Amniotic stem cell (primary cell): ENCODE measurements at places on chromosomes 6 and 20.
A peak's percentile ranks its signal among the peaks of the same experiment; 100 is the strongest.

DNA sequence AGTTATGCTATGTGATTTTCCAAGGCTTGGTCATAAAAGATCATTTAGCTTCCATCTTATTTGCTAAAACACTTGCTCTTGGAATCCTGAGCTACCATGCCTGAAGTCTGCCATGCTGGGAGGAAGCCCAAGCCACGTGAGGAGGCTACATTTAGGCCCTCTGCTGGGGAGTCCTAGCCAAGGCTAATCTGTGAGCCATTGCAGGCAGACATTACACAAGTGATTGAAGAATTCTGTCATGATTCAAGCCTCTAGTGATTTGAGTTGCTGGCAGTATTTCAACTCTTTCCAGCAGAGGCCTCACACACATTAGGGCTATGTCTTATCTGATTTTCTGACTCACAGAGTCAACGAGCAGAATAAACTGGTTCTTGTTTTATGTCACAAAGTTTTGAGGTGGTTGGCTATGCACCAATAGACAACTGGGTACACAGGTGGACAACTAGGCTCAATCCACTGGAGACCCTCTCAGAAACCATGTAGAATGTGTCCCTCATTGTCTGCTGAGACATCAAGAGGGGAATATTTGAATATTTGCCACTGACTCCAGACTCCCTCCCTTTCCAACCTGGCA is 227.2 kb upstream of the SULF2 start:
- DNase-seq = no peak

GRCh38 chr6:23245572-23245971 is 676.2 kb downstream of the HDGFL1 start:
- no peak for DNase-seq

- DNase-seq = no peak
These were observed 272.9 kb downstream of the PRL start for GRCh38 chr6:22023937-22024336.

- no peak for DNase-seq
These were observed 5.0 kb downstream of the COL21A1 start for GRCh38 chr6:56242346-56242745.

- no peak for DNase-seq
These were observed 172.7 kb upstream of the MARCKS start for GRCh38 chr6:113684382-113684901.

DNA sequence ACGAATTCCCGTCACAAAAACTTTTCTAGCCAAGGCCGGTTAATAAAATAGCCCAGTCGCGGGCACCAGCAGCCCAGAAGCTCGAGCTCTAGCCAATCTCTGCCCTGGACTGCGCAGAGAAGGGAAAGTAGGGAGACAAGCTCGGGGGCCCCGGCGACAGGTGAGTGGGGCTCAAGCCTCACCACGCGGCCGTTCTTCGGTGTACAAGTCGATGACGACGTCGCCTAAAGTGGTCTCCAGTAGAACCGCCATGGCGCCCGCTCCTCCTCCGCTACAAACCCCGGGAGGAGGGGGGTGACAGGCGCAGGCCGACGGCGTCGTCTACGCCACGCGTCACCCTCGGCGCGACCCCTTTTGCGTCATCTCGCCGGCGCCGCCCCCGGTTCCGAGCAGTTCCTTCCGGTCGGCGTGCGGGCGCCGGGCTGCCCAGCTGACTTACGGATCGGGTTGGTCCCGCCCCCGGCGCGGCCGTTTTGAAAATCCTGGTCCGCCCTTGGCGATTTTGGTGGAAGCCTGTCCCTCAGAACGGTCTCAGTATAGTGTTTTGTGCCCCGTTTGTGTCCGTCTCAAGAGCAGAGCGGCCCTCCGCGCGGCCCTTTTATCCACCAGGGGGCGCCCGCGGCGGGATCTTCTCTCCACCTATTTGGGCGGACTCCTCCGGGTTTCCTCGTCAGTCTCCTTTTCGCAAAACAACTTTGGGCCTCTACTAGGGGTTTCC is at the start of gene PPIL4:
TSS of gene PPIL4 (minus strand) at position 290 of the 718 bp plus-strand sequence. CDS start at position 252, 38 bp downstream.
- DNase-seq = peak; percentile 90

DNA sequence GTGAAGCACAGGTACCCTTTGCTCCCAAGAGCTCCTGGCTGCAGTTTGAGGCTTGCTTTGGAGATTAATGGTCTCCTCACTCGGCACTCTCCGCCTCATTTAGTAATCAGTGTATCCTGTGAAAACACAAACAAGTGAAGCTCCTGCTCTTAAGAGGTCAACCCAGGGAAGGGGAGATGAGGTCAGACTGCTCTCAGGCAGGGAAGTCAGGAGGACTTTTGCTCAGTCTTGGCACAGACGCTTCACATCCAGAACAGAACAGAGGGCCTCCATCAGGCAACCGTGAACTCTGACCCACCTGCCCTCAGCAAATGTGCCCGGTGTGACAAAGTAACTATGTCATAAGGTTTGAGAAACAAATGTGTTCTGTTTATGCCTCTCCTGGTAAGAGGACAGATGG is 428.8 kb upstream of the JARID2 start:
- no peak for DNase-seq

- no peak for DNase-seq
These were observed 333.7 kb downstream of the MEI4 start for GRCh38 chr6:77986380-77987034.

DNA sequence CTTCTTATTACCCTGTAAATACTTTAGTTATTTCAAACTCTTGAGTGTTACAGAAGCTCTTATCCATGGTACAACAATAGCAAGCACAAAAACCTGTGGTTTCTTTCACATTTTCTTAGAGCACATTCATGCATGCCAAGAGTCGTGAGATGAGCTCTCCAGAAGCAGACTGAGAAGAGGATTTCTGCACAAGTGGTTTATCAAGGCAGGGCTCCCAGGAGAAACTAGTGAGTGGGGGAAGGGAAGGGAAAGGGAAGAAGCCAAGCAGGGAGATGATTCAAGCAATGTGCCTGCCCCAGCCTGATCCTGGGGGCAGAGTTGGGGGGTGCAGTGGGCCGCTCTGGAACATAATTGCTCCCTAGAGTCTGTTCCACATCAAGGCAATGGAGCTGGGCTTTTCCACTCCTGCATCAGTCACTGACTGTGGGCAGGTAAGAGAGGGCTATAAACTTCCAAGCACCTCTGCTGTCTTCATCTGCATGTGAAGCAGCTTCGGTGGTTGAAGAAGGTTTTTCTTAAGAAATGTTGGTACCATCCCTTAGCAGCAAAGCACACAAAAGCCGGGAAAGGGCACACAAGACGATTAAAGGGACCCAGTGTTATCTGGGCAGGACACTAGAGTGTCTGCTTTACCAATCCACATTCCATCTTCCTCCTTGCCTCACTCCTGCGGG is 152.1 kb downstream of the PLCB4 start:
- no peak for DNase-seq

DNA sequence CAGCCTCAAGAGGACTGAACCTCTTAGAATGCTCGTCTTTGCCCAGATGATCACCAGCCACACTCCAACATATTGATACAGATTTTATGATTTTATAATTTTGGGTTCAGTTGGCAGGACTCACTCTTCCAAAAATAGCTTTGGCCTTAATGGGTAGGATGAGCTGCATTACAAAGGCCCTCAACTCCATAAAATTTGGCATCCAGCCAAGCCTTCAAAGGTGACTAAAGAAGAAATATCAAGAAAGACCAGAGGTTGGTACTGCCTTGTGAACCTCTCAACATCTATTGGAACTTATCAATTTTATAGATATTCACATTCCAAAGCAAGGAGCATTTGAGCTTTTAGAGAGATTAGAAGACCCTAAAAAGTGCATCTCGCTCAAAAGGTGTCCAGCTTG is 48.4 kb upstream of the SNAP25 start:
- no peak for DNase-seq

- no peak for DNase-seq
These were observed 111.2 kb upstream of the PTCHD4 start for GRCh38 chr6:48222241-48222640.

DNA sequence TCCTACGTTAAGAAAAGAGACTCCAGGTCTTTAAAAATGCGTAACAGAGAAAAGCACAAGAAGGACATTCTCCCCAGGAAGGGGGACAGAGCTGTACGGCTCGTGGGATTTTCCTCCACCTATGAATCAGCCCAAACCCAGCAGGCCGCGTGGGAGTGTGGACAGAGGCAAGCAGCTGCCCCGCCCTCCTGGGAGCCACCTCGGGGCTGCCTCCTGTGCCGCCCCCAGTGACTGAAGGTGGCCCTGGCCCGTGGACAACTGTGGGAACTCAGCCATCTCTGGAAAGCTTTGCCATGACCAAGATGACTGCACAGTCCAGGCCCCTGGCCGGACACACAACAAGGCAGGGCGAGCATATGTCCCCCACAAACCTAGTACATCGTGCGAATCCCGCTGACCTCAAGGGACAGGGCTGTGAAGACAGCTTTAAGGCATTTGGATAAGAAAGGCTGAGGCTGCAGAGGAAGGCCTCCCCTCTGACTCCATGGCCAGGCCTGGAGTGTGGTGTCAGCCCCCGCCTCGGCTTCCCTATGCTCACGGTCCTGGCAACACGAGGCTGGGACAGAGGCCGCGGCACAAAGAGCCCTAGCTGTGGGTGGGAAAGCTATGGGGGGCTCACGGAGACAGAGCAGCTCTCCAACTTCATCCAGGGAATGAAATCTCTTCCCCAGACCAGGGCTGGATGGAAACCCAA is 26.9 kb downstream of the PXDC1 start:
- DNase-seq = no peak

GRCh38 chr6:118324116-118324515 is 224.0 kb upstream of the PLN start:
- DNase-seq = no peak

DNA sequence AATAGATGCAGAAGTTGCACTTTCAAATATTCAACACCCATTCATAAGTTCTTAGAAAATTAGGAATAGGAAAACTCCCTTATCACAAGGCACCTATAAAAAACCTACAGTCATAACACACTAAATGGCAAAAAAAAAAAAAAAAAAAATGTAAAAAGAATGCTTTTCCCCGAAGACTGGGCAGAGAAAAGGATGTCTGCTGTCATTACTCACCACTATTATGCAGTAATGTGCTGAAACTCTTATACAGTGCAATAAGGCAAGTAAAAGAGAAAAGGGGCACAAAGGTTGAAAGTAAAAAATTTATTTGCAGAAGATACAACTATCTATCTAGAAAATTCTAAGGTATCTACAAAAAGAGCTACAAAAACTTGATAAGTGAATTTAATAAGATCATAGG is 607.8 kb upstream of the ARID1B start:
- no peak for DNase-seq

- no peak for DNase-seq
These were observed 5.5 kb downstream of the SNRPB start for GRCh38 chr20:2465100-2465499.
